Activated CD8-positive, alpha-beta memory T cell treated with anti-CD3 and anti-CD28 coated beads, Interleukin-2, amount 50 U/mL, for 48 hours (primary cell): ENCODE measurements at places on chromosomes 6 and 20.

DNA sequence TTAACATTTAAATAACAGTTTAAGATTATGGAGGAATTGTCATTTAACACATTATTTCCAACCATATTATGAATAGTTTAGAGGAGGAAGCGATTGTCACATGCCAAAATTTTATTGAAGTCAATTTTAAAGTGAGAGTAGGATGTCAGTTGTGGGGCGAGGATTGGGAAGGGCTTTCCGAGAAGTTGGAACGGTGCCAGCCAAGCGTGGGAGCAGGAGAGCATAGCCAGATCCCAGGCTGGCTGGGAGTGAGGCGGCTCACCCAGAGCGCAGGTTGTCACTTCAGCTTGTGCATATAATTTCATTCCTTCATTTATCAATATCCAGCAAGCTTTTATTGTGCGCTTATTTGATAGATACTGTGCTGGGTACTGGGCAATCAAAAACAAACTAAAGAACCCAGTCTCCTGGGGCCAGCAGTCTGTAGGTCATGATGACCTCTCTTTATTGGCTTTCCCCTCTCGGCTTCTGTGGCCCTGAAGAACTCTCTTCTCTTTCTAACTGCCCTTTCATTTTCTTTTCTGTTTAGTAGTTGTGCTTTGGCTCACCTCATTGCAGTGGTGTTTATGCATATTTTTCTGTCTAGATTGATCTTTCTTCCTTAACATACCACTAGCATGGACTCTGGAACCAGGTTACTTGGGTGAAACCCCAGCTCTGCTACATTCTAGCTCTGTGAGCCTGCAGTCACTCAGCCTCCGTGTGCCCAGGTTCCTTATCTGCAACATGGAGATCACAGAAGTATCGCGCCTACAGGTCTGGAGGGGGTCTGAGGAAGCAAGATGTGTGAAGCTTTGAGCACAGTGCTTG is 6.4 kb downstream of the CEP43 start:
- DNase-seq: no peak

DNA sequence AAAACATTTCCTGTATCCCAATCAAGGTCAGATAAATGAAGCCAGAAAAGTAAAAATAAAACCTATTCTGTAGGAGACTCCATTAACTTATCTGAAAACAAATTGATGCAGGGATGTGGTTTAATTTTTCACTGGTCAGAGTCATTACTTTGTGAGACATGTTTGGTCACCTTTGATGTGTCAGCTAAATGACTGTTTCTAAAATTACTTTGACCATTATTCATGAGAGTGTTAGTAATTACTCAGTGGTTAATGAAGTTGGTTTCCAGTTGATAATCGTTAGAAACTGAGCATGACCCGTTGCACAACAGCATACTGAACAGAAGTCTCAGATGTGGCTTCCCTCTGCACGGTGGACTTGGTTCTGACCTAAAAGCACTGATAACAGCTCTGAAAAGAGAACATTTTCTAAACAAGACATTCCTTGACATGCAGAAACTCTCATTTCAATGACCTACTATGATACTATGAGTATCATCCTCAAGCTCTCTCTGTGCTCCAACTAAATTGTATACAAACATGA is 410.5 kb upstream of the RNF217 start:
- no peak for DNase-seq

DNA sequence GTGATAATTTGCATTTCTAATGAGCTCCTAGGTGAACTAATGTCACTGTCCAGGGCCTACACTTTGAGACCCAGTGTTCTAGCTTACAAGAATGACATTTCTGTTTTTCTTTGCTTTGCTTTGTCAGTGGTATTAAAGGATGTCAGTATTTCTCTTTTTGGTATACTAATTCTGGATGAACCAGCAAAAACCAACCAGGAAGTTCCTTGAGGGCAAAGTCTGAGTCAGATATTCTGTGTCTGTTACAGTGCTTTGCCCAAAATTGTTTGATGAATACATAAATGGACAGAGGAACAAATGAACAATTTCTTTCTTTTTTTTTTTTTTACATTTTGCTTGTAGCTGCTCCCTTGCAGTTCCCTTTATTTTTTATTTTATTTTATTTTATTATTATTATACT is 15.4 kb downstream of the COQ3 start:
- no peak for DNase-seq

- DNase-seq: no peak
Measured at GRCh38 chr6:160278311-160278710, 19.7 kb upstream of the SLC22A2 start.

- DNase-seq: no peak
Measured at GRCh38 chr6:123105561-123105960, 109.5 kb downstream of the CLVS2 start.

- DNase-seq: no peak
Measured at GRCh38 chr20:9424551-9424950, 89.8 kb upstream of the LAMP5 start.

DNA sequence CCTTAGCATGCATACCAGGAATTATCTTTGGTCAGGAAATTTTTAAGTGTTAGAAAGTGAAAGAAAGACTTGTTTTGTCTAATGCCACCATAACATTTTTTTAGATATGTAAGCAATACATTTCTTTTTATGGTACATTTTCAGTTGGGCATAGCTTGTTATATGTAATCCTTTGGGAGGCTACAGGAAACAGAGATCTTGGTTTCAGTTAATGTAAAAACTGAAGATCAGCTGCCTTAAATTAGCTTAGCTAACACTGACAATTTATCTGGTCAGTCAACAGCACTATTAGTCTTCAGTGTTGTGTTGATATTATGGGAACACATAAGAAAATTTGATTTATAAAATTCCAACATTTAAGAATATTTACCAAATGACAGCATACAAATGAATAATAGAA is 78.6 kb upstream of the SMIM8 start:
- DNase-seq: no peak

DNA sequence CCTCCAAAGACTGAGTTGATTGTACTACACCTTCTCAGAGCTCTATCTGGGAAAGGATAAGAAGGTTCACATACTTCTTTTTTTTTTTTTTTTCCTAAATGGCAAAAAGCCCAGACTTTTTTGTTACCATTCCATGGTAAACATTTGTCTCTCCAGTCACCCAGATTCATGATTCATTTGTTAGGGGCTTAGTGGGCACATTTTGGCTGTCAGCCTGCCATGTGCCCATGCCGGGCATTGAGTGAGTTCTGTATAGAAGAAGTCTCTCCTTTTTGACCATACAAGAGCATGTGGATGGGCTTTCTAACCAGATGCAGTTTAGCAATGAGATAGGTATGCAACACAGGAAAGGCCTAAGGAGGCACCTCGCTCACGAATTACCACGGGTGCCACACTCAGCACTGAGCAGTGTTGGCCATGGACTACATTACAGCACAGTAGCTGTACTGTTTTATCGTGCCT is 447.5 kb upstream of the HSF2 start:
- DNase-seq: no peak

GRCh38 chr6:11139051-11139960 is 27.8 kb upstream of the ERVFRD-1 start:
- DNase-seq: no peak

- no peak for DNase-seq
Measured at GRCh38 chr6:11432091-11432490, 105.5 kb upstream of the TMEM170B start.

GRCh38 chr6:18488526-18489270 is 101.5 kb downstream of the RNF144B start:
- no peak for DNase-seq

DNA sequence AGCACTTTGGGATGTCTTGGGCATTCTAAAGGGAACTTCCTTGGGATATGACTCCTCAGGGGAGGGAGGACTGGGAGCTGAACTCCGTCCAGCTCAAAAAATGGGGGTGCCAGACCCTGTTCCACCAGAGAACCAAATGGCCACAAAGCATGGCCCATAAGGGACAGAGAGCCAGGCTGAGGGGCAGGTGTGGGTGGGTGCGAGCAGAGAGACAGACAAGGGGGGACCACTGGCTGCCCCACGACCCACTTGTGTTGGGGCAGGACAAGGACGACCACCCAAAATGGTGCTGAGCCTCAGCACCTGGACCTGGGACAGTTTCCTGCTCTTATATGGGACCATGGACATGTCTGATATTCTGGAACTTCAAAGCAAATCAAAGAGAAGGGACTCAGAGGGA is 148.2 kb upstream of the MLN start:
- no peak for DNase-seq
